AG10803 (cell line): ENCODE measurements at places on chromosomes 16 and 17.

GRCh38 chr16:86519007-86519648, 8.8 kb downstream of the FOXF1 start:
- no peak for DNase-seq

DNA sequence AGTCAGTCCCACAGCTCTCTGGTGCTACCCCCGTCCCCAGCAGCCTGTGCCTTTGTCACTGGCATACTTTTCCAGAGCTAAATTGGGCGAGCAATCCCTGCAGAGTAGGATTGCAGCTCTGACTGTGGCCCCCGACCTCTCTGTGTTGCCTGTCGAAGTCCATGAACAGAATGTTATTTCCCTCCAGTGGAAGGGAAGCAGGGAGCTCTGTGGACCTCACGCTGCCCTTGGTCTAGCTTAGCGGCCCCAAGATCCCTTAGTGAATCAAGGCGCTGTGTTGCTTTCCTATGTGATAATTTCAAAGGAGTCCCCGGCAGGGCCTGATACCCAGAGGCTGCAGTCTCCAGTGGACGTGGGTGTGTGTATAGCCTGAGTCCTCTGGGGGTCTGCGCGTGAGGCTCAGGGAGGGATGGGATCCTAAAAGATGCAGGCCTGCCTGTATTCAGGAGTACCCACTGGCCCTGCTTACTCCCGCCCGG, 15.5 kb upstream of the CD300A start:
- DNase-seq: no peak

DNA sequence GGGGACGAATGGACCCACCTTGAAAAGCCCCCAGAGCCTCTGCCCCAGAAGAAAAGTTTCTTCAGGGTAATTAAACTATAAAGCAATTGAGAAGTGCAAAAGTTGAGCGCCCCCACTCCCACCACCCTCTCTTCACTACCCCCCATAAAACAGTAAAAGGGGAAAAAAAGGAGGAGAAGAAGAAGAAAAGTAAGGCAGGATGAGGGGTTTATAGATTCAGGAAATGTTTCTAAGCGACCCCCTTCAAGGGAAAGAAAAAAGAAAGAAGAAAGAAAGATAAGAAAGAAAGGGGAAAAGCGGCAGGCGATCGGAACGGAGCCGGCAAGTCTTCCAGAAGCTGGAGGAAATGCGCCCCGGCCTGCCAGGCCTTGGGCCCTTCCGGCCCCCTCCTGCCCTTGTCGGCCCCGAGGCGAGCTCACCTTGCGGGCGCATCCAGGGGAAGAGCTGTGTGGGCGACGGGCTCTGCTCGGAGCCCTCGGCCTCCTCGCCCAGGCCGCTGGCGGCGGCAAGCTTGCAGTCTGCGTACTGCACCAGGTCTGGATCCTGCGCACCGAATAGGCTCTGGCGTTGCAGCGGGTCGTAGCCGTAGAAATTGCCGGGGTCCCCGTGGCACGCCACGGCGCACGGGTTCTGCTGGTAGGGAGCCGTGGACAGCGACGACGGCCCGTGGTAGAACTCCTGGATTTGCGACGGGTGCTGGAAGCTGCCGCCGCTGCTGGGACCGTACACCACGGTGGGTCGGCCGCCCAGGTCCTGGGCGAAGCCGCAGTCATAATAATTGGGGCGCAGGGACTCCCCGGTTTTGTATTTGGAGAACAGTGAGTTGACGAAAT, 1.0 kb downstream of the HOXB8 start:
- DNase-seq: no peak

DNA sequence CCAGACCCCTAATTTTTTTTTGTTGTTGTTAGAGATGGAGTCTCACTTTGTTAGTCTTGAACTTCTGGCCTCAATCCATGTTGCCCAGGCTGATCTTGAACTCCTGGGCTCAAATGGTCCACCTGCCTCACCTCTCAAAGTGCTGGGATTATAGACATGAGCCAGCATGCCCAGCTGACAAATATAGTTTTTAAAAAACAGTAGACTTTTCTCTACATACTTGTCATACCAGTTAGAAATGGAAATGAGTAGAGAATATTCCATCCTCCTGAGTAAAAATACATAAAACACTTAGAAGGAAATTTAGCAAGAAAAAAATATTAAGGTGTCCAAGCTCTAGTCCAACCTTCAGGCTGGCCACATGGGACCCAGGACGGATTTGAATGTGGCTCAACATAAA, 21.4 kb downstream of the C16orf78 start:
- no peak for DNase-seq

DNA sequence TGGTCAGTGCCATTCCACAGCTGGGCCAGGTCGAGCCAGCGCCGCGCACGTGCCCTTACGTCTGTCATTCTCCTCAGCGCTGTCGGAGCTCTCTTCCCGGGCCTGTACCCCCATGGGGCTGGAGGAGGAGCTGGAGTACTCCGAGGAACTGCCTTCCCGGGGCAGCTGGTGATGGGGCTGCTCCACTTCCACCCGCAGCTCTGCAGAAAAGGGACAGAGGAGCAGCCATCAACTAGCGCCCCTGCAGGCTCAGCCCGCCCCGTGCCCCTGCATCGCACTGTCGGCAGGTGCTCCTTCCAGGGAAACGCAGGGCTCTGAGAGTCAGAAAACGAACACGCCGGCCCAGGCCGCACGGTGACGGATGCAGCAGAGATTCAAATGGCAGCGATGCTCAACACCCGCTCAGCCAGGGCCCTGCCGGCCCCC, 20.9 kb downstream of the MAP1LC3B start:
- DNase-seq: no peak

DNA sequence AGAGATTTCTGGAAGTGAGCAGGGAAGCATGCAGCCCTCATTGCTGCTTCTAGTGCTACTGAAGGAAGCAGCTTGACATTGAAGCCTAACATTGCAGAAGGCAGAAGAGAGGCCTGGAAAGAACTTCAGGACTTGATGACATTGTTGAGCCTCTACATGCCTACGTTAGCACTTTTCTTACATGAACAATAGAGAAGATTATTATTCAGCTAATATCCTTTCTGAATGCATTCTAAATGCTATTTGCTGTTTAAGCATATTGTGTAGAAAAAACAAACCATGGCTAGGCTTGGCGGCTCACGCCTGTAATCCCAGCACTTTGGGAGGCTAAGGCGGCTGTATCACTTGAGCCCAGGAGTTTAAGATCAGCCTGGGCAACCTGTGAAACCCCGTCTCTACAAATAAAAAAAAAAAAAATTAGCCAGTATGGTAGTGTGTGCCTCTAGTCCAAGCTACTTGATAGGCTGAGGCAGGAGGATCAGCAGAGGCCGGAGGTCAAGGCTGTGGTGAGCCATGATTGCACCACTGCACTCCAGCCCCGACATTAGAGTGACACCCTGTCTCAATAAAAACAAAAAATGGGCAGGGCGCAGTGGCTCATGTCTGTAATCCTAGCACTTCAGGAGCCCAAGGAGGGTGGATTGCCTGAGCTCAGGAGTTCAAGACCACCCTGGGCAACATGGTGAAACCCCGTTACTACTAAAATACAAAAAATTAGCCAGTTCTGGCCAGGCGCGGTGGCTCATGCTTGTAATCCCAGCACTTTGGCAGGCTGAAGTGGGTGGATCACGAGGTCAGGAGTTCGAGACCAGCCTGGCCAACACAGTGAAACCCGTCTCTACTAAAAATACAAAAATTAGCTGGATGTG, 2.2 kb upstream of the AURKB start:
- no peak for DNase-seq

DNA sequence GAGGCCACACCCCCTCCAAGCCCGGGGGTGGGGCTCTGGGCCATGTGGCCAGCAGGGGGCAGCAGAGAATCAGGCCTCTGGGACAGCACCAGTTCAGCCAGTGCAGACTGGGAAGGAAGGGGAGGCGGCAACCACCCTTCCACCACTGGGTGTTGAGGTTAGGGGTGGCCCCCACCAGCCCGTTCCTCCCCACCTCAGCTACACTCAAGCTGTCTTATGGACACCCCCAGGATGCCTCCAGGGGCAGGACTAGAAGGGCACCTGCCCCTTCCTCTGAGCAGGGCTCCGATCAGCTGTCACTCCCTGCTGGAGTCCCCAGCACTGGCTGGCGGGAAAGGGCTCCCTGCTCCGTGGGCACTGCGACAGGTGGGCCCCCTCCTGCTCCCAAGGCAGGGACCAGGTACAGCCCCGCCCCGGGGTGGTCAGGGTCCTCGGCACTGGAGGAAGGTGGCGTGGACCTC, 21.8 kb downstream of the KATNB1 start:
- peak; percentile 70 for DNase-seq

DNA sequence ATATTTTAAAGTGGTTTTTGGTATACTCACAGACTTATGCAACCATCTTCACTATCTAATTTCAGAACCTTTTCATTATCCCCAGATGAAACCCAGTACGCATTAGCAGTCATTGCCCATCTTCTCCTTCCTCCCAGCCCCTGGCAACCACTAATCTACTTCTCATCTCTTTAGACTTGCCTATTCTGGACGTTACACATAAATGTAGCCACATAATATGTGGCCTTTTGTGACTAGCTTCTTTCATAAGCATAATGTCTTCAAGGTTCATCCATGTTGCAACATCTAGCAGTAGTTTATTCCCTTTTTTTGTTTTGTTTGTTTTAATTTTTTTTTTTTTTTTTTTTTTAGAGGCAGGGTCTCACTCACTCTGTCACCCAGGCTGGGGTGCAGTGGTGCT, 28.5 kb upstream of the C17orf107 start:
- DNase-seq: no peak

GRCh38 chr16:79436885-79437284, 163.7 kb downstream of the MAF start:
- DNase-seq: no peak

- no peak for DNase-seq
These were observed 16.0 kb downstream of the TRIM25 start for GRCh38 chr17:56897646-56898424.

GRCh38 chr17:4256952-4257351, 6.8 kb downstream of the ANKFY1 start:
- no peak for DNase-seq

- no peak for DNase-seq
These were observed 111.8 kb downstream of the N4BP1 start for GRCh38 chr16:48497932-48498768.

- no peak for DNase-seq
These were observed 11.6 kb upstream of the TMEM100 start for GRCh38 chr17:55734128-55734781.

DNA sequence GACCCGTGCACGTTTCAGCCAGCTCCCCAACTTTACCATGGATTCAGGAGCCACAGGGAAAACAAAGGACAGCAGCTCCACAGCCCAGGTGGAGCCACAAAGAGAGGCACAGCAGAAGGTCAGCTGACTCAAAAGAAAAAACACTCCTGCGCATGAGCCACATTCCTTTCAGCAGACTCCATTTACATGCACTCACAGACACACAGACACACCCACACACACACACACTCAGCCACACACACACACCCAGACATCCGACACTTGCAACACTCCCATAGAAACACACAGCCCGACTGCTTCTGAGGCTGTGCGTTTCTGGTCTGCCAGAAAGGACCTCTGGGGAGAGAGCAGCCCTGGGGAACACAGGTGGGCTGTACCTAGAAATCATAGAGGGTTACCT, 2335.5 kb downstream of the TP53TG3F start:
- DNase-seq: no peak

GRCh38 chr16:47979616-47980182, 176.1 kb downstream of the ABCC12 start:
- DNase-seq: no peak

DNA sequence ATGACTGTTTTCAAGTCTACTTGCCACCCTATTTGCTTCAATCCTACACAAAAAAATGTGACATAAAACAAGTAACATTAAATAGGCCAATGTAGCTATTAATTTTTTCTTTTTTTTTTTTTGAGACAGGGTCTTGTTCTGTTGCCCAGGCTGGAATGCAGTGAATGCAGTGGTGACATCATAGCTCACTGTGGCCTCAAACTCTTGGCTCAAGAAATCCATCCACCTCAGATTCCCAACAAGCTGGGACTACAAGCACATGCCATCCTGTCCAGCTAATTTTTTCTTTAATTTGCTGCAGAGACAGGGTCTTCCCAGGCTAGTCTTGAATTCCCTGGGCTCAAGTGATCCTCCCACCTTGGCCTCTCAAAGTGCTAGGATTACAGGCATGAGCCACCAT, 29.4 kb downstream of the ANKFY1 start:
- peak; percentile 61 for DNase-seq
